ENCODE measurements at places on chromosomes 3 and 15. TPM values are rescaled to one million over a fixed set of nuclear protein-coding genes. Genes with fewer than 3 reads are reported as not detected.

The SPATA12 gene
- total RNA-seq = 0.48 TPM

The OXTR gene
- 2.0 TPM for total RNA-seq

The TMEM207 gene
- not detected for total RNA-seq

The TIGIT gene
- not detected for total RNA-seq

The GOLGA6L2 gene
- total RNA-seq = not detected

Measured in kidney epithelial cell (primary cell).